Right lung (tissue), 10 donors: ENCODE measurements at places on chromosomes 1 and 21. TPM values are rescaled to one million over a fixed set of nuclear protein-coding genes. Genes with fewer than 3 reads are reported as not detected.

Gene FCMR
- 2.5 TPM for polyA plus RNA-seq

Gene RHOC
- 213 TPM for polyA plus RNA-seq

Gene RIPPLY3
- polyA plus RNA-seq: 2.9 TPM

Gene TNFRSF4
- polyA plus RNA-seq: 2.0 TPM

Gene CYP4A22
- polyA plus RNA-seq: 0.10 TPM

Gene SMCP
- polyA plus RNA-seq: not detected

Gene NGF
- polyA plus RNA-seq: 0.99 TPM

Gene ST6GALNAC5
- 11.6 TPM for polyA plus RNA-seq

Gene MMEL1
- 2.6 TPM for polyA plus RNA-seq

Gene PEAR1
- 21.9 TPM for polyA plus RNA-seq

Gene RXRG
- polyA plus RNA-seq: 15.4 TPM

DNA sequence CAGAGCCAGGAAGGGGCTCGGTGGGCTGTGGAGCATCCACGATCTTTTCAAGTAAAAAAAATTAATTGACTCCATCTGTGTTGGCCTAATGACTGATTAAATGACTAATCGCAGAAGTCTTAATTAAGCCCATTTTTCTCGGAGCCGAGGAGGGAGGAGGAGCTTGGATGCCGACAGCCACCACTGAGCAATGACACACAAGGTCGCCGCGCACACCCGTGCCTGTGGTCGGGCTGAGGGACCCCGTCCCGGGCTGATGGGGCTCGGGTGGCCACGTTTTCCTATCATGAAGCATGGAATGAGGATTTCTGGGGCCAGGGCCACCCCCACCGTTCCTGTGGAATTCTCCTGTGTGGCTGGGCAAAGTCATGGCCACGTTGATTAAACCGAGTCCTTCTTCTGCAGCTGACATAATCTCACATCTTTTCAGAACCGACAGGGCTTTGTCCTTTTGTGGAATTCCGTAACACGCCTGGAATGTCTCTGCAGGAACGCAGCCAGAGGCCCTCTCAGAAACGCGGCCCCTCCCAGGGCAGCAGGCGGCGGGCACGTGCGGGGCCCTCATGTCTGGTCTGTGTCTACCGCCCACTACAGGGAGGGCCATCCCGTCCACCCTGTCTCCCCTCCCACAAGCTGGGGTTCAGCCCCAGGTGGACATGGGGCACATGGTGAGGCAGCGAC lies 60.7 kb downstream of the MORN1 start:
- peak; percentile 71 for DNase-seq

DNA sequence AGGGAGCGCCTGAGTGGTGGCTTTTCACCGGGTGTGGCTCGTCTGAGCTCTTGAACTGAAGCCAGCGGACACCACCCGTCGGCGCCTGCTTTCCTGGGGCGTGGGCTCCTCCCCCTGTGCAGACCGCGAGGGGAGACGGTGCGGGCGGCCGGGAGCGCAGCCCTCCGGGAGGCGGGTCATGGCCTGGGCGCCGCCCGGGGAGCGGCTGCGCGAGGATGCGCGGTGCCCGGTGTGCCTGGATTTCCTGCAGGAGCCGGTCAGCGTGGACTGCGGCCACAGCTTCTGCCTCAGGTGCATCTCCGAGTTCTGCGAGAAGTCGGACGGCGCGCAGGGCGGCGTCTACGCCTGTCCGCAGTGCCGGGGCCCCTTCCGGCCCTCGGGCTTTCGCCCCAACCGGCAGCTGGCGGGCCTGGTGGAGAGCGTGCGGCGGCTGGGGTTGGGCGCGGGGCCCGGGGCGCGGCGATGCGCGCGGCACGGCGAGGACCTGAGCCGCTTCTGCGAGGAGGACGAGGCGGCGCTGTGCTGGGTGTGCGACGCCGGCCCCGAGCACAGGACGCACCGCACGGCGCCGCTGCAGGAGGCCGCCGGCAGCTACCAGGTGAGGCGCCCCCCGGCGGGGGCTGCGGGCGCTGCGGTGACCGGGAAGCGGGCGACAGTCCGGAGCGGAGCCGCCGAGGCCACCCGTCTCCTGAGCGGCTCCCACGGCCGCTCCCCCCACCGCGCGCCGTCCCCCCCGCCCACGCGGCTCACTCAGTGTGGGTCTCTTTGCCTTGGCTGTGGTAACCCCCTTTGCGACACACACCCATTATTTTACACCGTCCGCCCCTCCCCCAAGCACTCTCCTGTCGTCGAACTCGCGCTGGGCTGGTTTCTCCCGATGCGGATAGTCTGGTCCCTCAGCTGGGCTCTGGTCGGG lies at the start of gene TRIM58:
TSS of gene TRIM58 (plus strand) at position 119 of the 916 bp plus-strand sequence. CDS start at position 179, 60 bp downstream.
- DNase-seq: no peak

- DNase-seq: peak; percentile 42
Measured at GRCh38 chr1:30684881-30685795, 38.2 kb downstream of the MATN1 start.

GRCh38 chr1:100972185-100972584 lies 53.4 kb downstream of the DPH5 start:
- no peak for DNase-seq

- DNase-seq: no peak
Measured at GRCh38 chr1:179034720-179035119, 9.0 kb downstream of the FAM20B start.

DNA sequence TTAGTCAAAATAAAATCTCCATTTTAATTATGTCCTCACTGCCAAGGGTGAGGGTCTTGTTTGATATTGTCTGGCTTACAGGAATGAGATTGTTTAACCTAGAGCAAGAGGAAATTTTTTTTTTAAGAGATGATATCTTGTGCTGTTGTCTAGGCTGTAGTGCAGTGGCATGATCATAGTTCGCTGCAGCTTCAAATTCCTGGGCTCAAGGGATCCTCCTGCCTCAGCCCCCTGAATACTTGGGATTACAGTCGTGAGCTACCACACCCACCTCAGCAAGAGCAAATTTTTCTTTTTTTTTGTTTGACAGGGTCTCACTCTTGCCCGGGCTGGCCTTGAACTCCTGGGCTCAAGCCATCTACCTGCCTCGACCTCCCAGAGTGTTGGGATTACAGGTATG lies 84.6 kb downstream of the DISP1 start:
- no peak for DNase-seq

GRCh38 chr1:10631811-10632593 lies 157.3 kb downstream of the PEX14 start:
- no peak for DNase-seq

GRCh38 chr1:235646463-235646862 lies 3.1 kb downstream of the GNG4 start:
- no peak for DNase-seq

GRCh38 chr1:67942274-67942673 lies 108.2 kb downstream of the DIRAS3 start:
- DNase-seq: no peak

- DNase-seq: no peak
Measured at GRCh38 chr1:182910143-182910542, 42.8 kb downstream of the SHCBP1L start.

DNA sequence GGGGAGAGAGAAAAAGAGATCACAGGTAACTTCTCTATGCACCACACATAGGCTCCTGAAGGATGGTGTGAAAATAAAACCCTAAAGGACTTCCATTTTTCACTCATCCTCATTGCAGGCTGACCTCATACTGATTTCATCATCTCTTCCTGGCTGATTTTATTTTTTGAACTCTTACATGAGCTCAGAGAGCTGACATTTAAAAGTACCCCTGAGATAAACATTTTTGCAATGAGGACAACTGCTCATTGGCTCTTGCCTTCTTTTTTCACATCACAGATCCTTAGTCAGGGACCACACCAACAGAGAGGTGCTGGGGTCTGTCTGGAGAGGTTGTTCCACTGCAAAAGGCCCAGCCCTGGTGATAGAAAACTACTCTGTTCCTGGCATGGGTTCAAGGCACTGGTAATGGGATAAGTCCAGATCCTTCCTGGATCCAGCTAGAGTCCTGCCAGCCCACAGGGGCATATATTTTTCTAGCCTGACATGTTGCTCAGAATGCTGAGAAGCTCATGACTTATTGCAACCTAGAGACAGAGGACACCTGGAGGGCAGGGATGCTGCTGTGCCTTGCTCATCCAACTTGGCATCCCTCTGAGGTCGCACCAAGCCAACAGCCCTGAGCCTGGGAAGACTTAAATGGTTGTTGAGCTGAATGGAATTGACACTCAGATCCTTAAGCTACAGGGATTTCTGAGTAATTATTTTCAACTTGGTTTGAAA lies 360.0 kb downstream of the HHAT start:
- DNase-seq: no peak

DNA sequence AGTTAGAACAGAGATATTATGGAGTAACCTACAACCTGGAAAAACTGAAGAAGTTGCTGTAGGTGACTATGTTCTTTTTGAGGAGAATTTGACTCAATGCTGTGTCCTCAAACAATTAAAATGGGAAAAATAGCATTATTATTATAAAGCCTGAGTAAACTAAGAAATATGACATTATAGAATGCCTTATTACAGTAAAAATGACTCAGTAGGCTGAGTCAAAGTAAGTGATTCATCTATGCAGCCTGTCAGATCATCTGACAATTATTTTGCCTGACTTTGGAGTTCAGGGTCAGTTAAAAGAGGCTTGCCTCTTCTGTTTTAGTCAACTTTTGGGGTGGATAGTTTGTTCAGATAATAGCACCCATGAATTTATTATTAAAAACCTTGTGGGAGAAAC lies 150.8 kb upstream of the PTGFR start:
- no peak for DNase-seq

- DNase-seq: peak; percentile 32
Measured at GRCh38 chr1:211327346-211327921, 801 bp downstream of the TRAF5 start.

GRCh38 chr21:32682696-32683474 lies 44.9 kb downstream of the SYNJ1 start:
- DNase-seq: no peak

DNA sequence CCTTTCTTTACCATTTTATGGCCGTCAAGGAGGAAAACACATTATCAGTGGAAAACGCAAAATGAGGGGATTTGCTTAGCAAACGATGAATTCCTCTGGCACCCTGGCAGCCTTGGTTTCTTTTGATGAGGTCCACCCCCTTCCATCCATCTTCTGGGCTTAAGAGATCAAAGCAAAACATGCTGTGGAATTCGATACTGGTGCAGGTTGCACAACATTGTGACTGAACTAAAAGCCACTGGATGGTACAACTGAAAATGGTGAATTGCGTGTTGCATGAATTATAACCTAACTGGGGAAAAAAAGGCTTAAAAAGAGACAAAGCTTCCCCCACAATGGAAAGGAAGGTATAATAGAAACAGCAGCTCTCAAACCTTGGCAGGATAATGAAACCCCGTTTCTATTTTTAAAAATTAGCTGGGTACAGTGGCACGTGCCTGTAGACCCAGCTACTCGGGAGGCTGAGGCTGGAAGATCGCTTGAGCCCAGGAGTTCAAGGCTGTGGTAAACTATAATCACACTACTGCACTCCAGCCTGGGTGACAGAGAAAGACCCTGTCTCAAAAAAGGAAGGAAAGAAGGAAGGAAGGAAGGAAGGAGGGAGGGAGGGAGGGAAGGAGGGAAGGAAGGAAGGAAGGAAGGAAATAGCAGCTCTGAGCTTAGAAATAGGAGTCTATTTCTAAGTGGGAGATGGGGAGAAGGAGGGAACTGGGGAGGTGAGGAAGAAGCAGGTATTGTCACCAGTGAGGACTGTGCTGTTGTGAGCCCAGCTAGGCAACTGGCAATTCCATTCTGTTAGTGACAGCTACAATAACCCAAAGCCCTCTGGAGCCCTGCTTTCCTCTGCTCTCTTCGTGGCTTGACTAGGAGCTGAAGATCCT lies 29.0 kb upstream of the LGALS8 start:
- DNase-seq: no peak

DNA sequence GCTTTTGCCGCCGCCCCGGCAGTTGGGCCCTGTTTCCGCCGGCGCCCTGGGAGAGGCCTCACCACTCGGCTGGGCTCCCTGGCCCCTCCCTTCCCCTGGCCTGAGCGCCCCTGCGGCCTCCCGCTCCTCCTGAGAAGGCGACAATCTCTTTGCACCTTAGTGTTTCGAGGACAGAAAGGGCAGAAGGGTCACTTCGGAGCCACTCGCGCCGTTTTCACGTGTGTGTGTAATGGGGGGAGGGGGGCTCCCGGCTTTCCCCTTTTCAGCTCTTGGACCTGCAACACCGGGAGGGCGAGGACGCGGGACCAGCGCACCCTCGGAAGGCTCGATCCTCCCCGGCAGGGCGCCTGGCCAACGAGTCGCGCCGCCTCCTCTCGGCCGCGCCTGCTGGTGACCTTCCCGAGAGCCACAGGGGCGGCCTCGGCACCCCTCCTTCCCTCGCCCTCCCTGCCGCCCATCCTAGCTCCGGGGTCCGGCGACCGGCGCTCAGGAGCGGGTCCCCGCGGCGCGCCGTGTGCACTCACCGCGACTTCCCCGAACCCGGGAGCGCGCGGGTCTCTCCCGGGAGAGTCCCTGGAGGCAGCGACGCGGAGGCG lies 432 bp upstream of the SIM2 start:
- DNase-seq: no peak

GRCh38 chr1:160206421-160207117 lies 1.4 kb downstream of the PEA15 start:
- no peak for DNase-seq

DNA sequence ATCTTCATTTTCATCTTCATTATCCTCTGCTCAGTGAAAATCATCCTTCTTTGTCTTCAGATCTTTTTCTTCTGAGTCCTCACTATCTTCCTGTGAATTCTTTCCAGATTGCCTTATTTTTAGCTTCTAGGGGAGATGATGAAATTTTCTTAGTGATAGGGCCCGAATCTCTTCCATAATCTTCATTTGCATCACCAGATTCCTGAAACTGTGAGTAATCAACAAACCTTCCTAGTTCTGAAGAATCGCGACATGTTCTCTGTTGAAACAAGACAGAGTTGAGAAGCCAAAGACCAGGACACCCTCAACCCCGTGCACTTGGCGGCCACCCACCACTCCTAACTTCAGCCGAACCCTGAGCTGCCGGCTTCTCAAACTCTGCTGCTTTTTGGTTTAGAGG lies 92.8 kb upstream of the CDC42BPA start:
- no peak for DNase-seq

DNA sequence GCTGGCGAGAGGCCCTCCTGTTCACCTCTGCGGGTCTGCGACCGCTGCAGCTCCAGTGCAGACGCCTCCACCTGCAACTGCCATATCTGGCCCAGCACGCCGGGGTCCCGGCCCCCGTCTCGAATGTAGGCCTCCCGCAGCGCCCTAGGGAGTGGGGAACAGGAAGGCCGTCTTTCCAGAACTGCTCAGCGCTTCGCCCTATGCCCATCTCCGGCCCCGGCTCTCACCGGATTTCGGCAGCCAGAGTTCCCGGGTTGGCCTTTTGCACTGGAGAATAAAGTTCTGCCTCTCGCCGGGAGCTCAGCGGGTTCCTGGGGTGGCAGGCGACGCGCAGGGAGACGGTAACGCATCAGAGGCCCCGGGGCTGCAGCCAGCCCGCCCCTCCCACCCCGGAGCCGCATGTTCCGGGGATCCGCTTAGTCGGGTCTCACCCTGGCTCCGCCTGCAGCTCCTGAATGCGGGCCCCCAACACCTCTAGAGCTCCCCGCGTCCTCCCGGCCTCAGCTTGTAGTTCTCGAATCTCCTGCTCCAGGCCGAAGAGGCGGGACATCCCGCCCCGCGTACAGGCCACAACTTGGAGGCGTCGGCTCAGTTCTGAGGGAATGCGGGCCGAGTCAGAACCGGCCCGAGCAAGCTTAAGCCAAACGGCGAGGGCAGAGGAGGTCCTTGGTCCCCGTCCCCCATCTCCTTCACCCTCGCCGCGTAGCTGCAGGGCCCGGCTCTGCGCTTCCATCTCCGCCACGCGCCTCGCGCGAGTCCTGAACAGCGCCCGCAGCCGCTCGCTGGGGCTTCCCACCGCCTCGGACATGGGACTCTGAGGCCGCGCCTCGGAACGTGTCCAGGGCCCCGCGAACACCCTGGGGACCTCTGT lies 1.1 kb downstream of the CCDC17 start:
- no peak for DNase-seq
